Endothelial cell (in vitro differentiated cells): ENCODE measurements at places on chromosomes 13 and 19.

DNA sequence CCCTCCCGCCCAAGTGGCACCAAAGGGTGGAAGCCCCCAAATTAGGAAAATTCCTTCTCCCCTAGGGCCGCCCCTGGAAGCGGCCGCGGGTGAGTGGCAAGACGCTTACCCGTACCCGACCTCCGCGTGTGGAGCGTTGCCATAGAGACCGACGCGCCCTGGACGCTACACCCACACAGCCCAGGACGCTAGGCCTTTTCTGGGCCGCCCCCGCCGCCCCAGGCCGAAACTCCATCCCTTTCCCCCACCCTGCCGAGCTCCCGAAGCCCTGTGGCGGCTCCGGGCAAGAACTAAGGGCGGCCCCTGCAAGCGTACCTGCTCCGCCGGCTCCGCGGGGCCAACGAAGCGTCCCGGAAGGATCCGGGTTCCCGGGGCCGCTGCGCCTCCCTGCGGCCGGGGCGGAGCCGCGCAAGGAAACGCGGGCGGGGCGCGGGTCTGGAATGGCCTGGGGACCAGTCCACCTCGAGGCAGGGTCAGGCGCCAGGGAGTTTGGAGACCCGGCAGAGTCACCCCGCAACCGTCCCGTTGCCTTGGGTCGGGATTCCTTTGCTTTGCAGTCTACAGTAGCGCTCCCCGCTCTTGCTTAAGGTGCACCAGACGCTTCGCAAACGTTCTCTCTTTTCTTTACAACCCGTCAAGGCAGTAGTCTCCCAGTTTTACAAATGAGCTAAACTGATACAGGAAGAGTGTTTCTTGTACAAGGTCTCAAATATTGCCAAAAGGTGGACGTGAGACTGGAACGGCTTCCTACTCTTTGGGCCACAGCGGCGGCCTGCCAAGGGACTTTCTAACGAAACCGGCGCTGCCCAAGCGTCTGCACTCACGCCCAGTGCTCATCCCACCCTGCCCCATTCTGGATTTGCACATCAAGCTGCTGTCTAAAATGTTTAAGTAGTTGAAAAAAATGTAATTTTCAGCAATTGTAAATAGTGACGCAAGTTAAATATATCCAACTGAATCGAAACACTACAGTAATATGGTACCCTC, at the start of gene NEK5:
Gene NEK5, minus strand, starts transcription at position 360 of the 987 bp plus-strand sequence. CDS start 1,591 bp downstream, outside the sequence.
- peak; percentile 92 for DNase-seq

DNA sequence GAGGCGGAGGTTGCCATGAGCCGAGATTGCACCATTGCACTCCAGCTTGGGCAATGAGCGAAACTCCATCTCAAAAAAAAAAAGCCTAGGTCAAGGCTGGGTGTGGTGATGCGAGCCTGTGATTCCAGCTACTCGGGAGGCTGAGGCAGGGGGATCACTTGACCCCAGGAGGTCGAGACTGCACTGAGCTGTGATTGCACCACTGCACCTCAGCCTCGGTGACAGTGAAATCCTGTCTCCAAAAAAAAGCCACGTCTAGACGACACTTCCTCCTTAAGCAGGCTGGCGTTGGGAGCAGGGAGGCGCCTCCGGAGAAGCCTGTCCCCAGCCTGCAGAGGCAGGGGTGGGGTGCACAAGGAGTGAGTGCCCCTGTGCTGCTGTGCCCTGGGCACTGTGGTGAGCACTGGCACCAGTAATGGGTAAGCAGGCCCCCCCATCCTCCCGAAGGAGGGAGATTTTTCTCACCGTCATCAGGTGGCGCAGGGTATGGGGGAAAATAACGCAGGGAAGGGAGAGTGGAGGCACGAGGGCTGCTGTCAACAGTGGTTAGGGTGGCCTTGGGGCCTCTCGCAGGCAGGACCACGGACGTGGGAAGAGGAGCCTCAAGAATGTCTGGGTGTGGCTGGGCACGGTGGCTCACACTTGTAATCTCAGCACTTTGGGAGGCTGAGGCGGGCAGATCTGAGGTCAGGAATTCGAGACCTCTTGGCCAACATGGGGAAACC, 706 bp downstream of the P2RY11 start:
- no peak for DNase-seq

DNA sequence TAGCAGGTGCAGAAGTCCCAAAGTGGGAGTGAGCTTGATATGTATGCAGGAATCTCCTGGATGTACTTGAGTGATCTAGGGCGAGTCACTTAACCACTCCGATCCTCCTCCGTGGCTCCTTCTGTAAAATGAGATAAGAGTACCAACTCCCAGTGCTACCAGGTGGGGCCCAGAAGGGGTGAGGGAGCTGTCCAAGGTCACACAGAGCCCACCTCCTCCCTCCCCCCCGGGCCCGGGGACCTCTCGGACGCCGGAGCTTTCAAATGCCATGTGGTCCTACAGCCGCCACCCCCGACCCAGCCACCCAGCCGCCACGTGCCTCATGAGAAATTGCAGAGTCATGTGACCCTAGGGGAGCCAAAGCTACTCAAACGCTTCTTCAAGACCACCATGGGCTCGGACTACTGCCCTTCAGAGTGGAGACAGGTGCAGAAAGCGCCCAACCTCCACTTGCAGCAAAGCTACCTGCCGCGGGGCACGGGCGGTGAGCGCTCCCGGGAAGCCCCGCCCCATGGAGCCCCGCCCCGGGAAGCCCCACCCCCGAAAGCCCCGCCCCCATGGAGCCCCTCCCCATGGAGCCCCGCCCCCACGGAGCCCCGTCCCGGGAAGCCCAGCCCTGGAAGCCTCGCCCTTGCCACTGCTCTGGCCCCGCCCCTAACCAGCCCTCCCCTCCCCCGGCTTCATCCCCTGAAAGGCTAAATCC, 10.1 kb upstream of the ZNF358 start:
- DNase-seq, result peak; percentile 29

DNA sequence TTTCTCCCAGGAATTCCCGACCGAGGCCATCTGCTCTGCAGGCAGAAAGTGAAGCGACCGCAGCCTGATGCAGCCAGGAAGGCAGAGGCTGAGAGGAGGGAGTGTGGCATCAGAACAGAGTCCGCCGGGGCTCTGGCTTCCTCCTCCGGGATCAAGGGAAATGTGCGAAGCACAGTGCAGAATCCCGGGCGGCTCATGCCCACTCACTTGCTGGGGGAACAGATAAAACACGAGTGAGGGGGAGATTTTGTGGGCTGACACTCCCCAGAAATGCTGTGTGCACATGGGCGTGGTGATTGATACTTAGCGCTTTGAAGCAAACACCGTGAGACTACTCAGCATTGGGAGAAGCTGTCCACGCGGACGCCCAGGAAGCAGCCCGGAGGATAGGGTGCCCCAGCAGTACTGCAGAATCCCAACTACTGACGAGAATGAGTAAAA, 75.3 kb upstream of the POMP start:
- peak; percentile 23 for DNase-seq

DNA sequence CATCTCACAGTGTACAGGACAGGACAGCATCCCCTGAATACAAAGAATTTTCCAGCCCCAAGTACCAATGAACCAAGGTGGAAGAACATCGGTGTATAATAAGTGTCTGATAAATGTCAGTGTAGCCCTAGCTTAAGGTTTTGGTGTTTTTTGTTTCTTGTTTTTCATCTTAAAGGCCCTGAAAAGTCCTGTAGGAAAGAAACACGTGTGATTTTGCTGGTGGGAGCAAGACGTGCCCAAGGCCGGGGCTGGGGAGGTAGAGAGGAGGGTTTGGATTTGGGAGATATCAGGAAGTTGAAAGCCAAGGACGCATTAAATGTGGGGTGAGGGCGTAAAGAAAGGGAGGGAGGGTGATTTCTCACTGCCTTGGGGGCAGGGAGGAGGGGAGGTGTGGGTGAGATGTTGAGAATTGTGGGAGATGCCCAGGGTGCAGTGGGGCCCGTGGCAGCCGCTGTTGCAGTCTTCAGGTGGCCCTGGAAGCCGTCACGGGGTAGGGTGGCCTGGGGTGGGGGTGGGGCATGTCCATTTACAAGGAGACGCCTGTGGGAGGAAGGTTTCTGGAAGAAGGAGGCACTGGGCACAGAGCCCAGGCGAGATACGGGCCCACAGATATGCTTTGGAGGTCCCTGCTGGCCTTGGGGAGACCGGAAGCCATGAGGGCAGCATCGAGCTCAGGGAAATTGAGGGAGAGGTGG, 6.7 kb downstream of the CAMSAP3 start:
- DNase-seq, result no peak

DNA sequence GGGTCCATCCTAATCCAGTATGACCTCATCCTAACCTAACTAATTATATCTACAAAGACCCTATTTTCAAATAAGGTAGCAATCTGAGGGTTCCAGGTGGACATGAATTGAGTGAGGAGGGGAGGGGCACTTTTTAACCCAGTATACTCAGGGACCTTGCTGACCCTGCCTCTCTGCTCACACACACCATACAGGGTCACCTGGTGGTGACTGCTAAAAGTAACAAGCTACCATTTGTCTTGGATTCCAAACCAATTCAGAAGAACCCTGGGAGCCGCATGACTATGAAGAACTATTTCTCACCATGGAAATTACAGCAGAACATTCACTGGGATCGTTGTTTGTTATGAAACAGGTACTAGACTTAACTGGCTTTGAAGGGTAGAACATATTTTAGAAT, 151.9 kb downstream of the LACC1 start:
- no peak for DNase-seq
